Cardiac fibroblast (primary cell): ENCODE measurements at places on chromosomes 5 and 9.
A peak's percentile ranks its signal among the peaks of the same experiment; 100 is the strongest.

DNA sequence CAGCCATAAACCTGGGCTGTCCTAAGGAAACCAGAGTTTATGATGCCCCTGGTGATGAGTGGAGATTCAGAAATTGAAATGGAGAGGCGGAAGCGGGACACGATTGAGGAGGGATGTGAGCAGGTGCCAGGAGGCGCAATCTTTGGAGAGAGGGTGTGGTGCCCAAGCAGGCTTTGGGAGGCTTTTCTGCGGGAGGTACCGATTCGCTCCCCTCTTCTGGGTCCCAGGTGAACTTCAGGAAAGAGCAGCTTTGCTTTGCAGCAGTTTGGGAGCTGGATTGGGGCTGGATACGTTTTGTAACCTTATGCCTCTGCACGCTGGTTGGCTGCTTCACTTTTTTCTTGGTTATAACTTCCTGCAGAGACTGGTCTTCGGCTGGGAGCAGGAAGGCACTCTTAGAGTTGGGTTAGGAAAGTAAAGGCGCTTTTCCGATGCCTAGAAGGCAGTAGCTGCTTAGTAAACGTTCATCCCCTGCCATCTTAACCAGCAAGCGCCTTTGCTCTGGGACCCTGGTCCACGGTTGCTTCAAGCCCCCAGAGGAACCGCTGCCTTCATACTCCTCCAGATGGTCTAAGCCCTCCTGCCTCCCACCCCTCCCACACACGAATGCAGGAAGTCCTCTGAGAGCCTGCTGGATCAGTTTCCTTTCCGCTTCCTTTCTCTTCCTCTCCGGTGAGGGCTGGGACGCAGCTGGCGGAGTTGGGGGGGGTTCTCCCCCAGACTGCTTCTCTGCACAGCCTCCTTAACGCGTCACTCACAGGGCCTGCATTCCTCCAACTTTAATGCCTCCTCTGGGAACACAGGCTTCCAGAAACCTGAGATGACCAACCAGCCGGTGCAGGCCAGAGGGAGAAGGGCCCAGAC, 15.2 kb upstream of the NEK6 start:
- peak; percentile 38 for DNase-seq

DNA sequence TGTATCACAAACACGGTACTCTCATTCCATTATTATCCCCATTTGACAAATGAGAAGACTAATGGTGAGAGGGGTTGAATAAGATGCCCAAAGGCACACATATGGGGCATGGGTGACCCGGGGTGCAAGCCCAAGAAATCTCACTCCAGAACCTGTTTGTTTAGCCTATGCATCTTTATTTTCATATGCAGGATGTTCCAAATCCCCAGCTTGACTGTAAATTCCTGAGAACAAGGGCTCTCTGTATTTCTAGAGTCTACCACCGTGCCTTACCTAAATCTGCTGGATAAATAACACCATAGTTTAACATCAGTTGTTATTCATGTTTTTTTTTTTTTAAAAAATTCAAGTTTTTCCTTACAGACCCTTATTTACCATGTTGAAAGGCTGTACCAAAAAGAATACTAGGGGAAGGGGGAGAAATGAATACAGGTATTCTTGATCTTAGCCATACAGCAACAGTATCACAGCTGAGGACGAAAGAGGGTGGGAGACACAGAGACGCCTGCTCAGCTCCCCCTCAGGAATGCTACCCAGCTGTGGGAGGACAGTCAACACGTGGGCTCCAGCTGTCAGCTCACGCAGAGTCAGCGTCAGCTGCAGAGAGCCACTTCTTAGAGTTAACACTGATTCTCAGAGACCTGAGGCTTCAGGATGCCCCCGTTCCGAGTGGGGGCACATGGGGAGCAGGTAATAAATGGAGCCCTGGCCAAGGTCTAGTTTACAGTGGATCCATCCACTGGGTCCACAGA, 86.6 kb downstream of the MED27 start:
- no peak for DNase-seq

DNA sequence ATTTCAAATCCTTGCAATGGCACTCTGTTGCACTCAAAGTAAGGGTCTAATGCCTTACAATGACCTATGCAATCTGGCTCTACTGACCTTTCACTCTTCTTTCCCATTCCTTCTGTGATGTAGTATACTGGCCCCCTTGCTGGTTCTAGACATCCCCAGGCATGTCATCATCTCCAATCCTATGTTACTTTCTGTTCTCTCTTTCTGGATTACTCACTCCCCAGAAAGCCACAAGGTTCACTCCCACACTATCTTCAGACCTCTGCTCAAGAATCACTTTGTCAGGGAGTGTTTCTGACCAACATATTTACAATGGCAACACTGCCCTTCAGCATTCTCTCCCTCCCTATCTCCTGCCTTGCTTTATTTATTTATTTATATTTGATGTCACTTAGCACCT, 802.2 kb upstream of the WWC1 start:
- DNase-seq: peak; percentile 5

- no peak for DNase-seq
Observed at GRCh38 chr9:126515001-126515872, 98.5 kb upstream of the LMX1B start.

GRCh38 chr5:14953075-14953607, 81.6 kb upstream of the ANKH start:
- no peak for DNase-seq

GRCh38 chr9:117707561-117707960, 3.4 kb downstream of the TLR4 start:
- DNase-seq: peak; percentile 15

- DNase-seq: peak; percentile 48
Observed at GRCh38 chr5:102670224-102670836, 84.8 kb upstream of the PAM start.
